ENCODE measurements at places on chromosomes 6 and 20.

- DNase-seq, result no peak
These were observed 60.9 kb downstream of the RAMACL start for GRCh38 chr6:166525567-166525966.

DNA sequence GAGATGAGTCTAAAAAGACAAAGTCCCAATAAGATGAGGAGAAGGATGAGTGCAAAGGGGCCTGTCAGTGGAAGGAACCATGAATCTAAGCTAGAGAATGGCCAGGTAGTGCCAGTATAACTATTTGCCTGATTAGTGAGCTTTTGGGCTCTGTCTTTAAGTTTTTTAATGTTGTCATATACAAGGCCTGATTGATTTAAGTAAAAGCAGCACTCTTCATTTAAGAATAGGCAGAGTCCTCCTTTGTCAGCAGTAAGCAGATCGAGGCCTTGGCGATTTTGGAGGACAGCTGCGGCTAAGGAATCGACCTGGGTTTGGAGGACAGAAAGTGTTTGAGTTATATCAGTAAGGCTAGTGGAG, 753.4 kb upstream of the ADGRB3 start:
- no peak for DNase-seq

GRCh38 chr6:115902436-115902835, 158.3 kb downstream of the FRK start:
- no peak for DNase-seq

- DNase-seq, result no peak
These were observed 71.3 kb downstream of the HACE1 start for GRCh38 chr6:104788400-104788799.

- no peak for DNase-seq
These were observed 3.6 kb upstream of the PGBD1 start for GRCh38 chr6:28277746-28278145.

DNA sequence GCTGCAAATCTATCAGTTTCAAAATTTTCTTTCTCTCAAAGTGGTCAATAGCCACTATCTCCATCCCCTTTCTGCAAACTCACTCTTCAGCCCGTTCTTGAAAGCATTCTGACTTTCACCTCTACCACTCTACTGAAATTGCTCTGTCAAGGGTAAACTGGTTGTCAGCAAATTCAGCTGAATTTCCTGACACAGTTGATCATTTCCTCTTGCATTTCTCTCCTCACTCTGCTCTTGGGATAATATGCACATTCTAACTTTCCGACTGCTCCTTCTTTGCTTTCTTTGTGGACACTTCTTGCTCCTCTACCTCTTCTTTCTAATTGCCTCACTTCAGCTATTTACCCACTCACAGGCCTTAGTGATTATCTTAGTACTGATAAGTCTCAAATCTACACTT, 73.7 kb upstream of the TINAG start:
- no peak for DNase-seq

DNA sequence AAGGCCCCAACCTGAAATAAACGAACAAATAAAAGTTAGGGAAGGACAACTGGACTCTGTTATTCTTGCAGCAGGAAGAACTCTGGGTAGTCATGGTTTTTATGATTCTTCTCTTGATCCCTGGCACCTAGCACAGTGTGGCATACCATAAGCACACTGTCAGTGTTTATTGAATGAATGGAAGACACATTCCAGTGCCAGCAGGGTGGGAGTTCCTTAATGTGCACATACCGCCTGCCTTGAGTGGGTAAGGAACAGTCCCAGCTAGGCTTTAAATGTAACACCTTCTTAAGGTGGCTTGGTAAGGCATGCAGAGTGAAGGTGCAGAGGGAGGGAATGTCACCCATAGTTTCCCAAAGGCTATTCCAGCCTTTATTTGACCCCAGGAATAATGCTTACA, 162.9 kb upstream of the CEP162 start:
- peak; percentile 6 for DNase-seq

DNA sequence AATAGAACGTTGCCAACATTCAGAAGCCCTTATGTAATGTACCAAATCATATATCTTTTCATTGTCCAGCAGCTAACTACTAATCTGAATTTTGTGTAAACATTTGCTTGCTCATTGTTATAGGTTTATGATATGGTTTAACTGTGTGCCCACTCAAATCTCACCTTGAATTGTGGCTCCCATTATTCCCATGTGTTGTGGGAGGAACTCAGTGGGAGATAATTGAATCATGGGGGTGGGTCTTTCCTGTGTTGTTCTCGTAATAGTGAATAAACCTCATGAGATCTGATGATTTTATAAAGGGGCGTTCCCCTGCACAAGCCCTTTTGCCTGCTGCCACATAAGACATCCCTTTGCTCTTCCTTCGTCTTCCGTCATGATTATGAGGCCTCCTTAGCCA, 91.9 kb upstream of the CLVS2 start:
- no peak for DNase-seq

DNA sequence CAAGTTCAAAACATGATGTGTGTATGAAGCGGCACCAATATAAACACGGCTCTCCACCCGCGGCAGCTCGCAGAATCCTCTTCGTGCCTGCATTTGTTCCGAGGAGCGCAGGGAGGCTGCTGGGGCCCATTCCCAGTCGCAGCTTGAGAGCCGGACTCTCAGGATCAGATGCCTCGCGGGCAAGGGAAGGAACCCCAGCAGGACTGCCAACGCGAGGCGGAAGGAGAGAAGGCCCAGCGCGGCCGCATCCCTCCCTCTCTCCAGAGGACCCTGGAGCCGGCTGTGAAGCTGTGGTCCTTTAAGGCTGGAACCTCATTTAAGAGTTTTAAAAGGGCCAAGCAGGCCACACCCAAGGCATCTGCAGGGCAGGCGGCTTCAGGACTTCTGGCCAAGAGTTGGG, 44.2 kb upstream of the ZBP1 start:
- no peak for DNase-seq

GRCh38 chr6:35065441-35065800, 75.7 kb downstream of the TCP11 start:
- no peak for DNase-seq

GRCh38 chr6:35213824-35214756, at the start of gene SCUBE3:
TSS of gene SCUBE3 (plus strand) at chr6:35213956. CDS start at chr6:35214419, 463 bp downstream.
- DNase-seq, result peak; percentile 34

DNA sequence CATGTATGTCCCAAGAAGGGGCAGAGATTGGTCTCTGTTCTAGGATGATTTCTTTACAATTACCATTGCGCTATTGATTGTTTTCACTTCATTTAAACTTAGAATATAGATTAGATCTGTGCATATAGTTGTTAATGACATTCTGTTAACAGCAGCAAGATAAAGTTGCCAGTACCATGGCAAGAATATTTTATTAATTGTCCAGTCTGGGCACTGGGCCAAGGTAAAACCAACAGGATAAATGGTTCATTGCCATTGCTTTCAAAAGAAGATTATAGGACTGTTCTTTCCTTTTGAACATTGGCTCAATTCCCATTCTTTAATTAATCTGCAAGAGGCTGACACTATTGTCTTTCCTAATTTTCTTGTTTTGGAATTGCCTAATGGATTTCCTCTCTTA, 592.4 kb downstream of the RFPL4B start:
- DNase-seq, result no peak

GRCh38 chr6:22526736-22527135, 42.6 kb upstream of the HDGFL1 start:
- DNase-seq, result peak; percentile 4
